ENCODE measurements at places on chromosomes 4 and X.
A peak's percentile ranks its signal among the peaks of the same experiment; 100 is the strongest.

DNA sequence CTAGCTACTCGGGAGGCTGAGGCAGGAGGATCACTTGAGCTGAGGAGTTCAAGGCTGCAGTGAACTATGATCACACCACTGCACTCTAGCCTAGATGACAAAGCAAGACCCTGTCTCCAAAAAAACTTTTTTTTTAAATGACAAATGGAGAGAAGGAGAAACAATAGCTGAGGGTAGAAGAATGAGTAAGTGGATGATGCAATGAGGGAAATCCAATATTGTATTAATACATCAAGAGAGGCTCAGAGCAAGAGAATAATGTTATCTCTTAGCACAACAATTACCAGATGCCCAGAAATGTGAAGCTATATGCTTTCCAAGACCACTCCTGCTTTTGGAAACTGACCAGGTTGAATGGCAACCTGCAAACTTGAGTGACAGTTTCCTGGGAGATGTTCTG is 19.9 kb upstream of the GPR173 start:
- no peak overlapping the region for H3K27ac ChIP-seq
- no peak for DNase-seq
- H3K36me3 ChIP-seq: no peaks in the 10 kb centered on the region
- no peak overlapping the region for H3K4me3 ChIP-seq
- peaks cover 2% of the 10 kb centered on the region for H3K27me3 ChIP-seq

DNA sequence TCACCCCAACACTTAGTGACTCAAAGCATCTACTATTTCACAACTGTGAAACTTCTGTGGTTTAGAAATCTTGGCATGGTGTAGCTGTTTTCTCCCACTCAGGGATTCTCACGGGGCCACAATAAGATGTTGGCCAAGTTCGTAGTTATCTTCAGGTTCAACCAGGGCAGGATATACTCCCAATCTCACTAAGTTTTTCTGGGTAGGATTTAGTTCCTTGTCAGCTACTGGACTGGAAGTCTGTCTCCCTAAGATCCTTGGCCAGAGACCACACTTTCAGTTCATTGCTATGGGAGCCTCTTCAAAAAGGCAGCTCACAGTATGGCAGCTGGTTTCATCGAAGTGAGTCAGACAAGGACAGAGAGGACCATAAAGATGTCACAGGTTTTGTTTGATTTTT is 111.7 kb upstream of the PDHA2 start:
- H3K4me1 ChIP-seq: no peaks in the 10 kb centered on the region

- no peak for DNase-seq
- H3K27me3 ChIP-seq: no peaks in the 10 kb centered on the region
- H3K27ac ChIP-seq: no peak overlapping the region
- no peaks in the 10 kb centered on the region for H3K4me1 ChIP-seq
- no peak overlapping the region for H3K4me3 ChIP-seq
Observed at GRCh38 chr4:85496126-85496849, 21.3 kb downstream of the ARHGAP24 start.

GRCh38 chr4:21962691-21963090 is 14.1 kb upstream of the KCNIP4 start:
- H3K27me3 ChIP-seq: no peaks in the 10 kb centered on the region
- H3K4me1 ChIP-seq: no peaks in the 10 kb centered on the region
- DNase-seq: no peak

DNA sequence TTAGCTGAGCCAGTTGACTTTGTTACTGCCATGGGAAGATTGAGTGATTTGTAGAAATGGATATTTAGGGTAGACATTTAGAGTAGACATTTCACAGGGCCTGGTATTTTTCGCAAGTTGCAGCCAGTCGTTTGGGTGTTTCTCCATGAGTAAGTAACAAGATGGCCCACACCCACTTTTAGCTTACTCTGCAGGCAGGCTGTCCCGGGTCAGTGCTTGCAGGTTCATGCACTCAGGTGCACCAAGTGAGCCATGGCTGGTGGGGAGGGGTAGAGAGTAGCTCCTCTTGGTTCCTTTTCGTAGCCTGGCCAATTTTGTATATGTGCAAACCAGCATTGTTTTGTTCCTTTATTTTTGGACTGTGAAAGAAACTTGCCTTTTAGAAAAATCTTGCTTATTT is 145.6 kb downstream of the POLA1 start:
- no peaks in the 10 kb centered on the region for H3K4me1 ChIP-seq
- DNase-seq: no peak
- no peaks in the 10 kb centered on the region for H3K27me3 ChIP-seq

- no peak overlapping the region for H3K27ac ChIP-seq
- no peaks in the 10 kb centered on the region for H3K36me3 ChIP-seq
- H3K27me3 ChIP-seq: no peaks in the 10 kb centered on the region
- no peak overlapping the region for H3K4me3 ChIP-seq
Observed at GRCh38 chr4:128606173-128606572, 203.3 kb upstream of the JADE1 start.

GRCh38 chr4:104751468-104751867 is 256.8 kb upstream of the CXXC4 start:
- H3K27ac ChIP-seq: no peak overlapping the region
- no peaks in the 10 kb centered on the region for H3K4me1 ChIP-seq
- no peaks in the 10 kb centered on the region for H3K36me3 ChIP-seq
- no peaks in the 10 kb centered on the region for H3K27me3 ChIP-seq
- no peak for DNase-seq

DNA sequence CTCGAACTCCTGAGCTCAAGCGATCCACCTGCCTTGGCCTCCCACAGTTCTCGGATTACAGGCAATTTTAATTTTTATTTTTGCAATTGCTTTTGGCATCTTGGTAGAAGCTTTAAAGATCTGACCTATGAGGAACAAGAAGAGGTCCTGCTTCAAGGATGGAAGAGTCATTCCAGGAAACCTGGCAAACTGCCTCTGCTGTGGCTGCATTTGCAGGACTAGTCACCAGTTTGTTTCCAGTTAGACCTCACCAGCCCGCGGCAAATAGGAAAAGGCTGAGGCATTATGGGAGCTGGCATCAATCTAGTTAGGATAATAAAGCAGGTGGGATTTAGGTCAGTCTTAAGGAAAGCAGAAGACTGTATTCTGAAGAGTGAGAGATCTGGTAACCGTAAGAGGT is 51.9 kb upstream of the LAS1L start:
- peaks cover 12% of the 10 kb centered on the region for H3K4me1 ChIP-seq
- H3K4me3 ChIP-seq: no peak overlapping the region
- H3K27me3 ChIP-seq: no peaks in the 10 kb centered on the region
- no peak overlapping the region for H3K27ac ChIP-seq
- no peaks in the 10 kb centered on the region for H3K36me3 ChIP-seq

GRCh38 chrX:29947225-29947624 is 268.1 kb upstream of the MAGEB2 start:
- H3K27ac ChIP-seq: no peak overlapping the region
- H3K4me3 ChIP-seq: no peak overlapping the region
- no peaks in the 10 kb centered on the region for H3K36me3 ChIP-seq
- no peak for DNase-seq
- no peaks in the 10 kb centered on the region for H3K4me1 ChIP-seq

GRCh38 chrX:3779546-3779945 is 66.1 kb upstream of the PRKX start:
- H3K36me3 ChIP-seq: no peaks in the 10 kb centered on the region
- peaks cover 6% of the 10 kb centered on the region for H3K4me1 ChIP-seq
- H3K4me3 ChIP-seq: no peak overlapping the region
- no peak overlapping the region for H3K27ac ChIP-seq
- no peak for DNase-seq

GRCh38 chr4:86818841-86819240 is 30.3 kb downstream of the SLC10A6 start:
- H3K4me3 ChIP-seq: no peak overlapping the region
- H3K27me3 ChIP-seq: no peaks in the 10 kb centered on the region
- no peak overlapping the region for H3K27ac ChIP-seq
- DNase-seq: no peak

GRCh38 chr4:7759216-7759615 is 180.4 kb downstream of the AFAP1 start:
- peak overlapping the region; percentile 63 for H3K4me3 ChIP-seq
- peaks cover 25% of the 10 kb centered on the region for H3K4me1 ChIP-seq
- no peaks in the 10 kb centered on the region for H3K36me3 ChIP-seq

GRCh38 chr4:5033281-5033841 is 14.1 kb upstream of the CYTL1 start:
- no peak overlapping the region for H3K4me3 ChIP-seq
- H3K4me1 ChIP-seq: peaks cover 14% of the 10 kb centered on the region
- H3K27ac ChIP-seq: peak overlapping the region; percentile 72
- H3K27me3 ChIP-seq: peaks cover 3% of the 10 kb centered on the region

- no peak overlapping the region for H3K27ac ChIP-seq
- peaks cover 2% of the 10 kb centered on the region for H3K4me1 ChIP-seq
- no peak overlapping the region for H3K4me3 ChIP-seq
- H3K36me3 ChIP-seq: no peaks in the 10 kb centered on the region
- no peak for DNase-seq
Observed at GRCh38 chrX:16186380-16187007, 19.2 kb downstream of the MAGEB17 start.

DNA sequence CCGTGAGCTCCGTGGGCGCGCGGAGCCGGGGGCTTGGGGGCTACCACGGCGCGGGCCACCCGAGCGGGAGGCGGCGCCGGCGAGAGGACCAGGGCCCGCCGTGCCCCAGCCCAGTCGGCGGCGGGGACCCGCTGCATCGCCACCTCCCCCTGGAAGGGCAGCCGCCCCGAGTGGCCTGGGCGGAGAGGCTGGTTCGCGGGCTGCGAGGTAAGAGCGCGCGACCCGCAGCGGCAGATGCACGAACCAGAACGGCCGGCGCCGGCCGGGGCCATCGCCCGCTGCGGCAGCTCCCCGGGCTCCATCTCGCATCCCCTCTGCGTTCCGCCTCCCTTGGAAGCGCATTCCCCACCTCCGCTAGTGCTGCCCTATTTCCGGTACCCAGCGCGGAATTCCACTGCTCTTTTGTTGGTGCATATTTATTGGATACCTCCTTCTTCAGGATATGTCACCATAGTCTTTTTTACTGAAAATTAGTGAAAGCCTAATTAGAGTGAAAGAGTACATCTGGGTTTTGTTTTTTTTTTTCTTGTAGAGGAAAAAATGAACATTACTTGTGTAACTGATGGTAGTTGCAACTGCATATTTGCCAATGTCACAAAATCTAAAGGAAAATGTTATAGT is 797 bp downstream of the PKD2 start:
- peak overlapping the region; percentile 83 for H3K27ac ChIP-seq
- H3K36me3 ChIP-seq: peaks cover 8% of the 10 kb centered on the region
- peak overlapping the region; percentile 93 for H3K4me3 ChIP-seq
- H3K27me3 ChIP-seq: peaks cover 12% of the 10 kb centered on the region
- DNase-seq: peak; percentile 26
- peaks cover 44% of the 10 kb centered on the region for H3K4me1 ChIP-seq

DNA sequence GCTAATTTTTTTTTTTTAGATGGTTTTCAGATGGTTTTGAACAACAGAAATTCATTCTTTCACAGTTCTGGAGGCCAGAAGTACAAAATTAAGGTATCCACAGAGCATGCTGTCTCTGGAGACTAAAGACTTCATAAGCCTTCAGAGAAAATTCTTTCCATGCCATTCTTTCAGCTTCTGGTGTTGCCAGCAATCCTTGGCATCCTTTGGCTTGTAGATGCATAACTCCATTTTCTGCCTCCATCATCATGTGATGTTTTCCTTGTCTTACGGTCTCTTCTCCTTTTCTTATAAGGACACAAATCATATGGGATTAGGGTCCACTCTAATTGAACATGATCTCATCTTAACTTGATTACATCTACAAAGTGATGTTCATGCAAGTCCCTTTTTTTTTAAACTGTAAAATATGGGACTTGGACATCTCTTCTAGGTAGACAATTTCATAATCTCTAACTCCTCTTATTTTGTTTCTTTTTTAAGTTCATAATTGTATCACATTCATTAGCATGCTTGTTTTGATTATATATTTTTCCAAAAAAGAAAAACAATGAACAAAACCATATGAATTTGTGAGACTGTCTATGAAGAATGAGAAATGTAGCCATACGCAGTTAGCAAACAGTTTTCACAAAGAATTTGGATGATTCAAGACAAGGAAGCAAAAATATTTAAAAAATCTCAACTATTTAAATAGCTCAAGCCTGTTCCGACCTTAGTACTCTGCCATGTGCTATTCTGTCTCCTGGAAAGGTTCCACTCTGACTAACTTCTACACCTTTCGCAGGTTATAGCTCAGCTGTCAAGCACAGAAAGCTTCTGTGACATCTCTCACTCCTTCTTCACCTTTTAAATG is 53.1 kb upstream of the GIMD1 start:
- H3K27ac ChIP-seq: no peak overlapping the region
- H3K36me3 ChIP-seq: no peaks in the 10 kb centered on the region
- no peak for DNase-seq

GRCh38 chr4:47499700-47500099 is 14.6 kb downstream of the ATP10D start:
- no peaks in the 10 kb centered on the region for H3K27me3 ChIP-seq
- no peak overlapping the region for H3K4me3 ChIP-seq
- no peak overlapping the region for H3K27ac ChIP-seq
- no peak for DNase-seq
- H3K4me1 ChIP-seq: no peaks in the 10 kb centered on the region

DNA sequence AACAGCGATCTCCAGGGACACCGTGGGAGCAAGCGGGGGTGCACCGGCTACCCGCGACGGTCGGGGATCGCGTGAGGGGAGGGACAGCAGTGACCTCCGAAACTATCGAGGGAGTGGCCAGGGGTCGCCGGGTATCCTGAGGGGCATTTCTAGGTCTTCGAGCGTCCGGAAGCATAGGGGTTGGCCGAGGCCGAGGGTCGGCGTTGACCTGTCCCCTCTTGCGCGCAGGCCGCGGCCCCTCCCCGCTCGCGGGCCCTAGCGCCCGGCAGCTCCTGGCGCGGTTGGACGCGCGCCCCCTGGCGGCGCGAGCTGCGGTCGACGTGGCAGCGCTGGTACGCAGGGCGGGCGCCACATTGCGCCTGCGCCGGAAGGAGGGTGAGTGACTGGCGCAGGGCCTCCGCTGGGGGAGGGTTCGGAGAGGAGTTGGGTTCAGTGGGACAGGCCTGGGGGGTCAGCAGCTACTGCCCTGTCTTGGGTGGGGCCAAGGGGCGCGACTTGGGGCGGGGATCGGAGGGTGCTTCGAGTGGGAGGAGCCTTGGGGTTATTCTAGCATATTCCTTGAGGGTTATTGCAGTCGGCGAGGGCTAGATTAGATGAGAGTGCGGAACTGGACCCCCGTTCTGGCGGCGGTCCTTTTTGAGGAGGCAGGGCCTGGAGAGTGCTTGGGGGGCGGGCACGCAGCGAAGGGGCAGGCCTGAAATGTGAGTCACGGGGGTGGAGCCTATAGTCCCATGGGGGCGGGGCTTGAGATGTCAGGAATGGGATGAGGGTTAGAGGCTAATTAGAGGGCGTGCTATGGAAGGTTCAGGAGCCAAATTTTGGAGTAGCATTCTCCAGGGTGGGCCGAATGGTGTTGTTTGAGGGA is 1.2 kb downstream of the MAGIX start:
- no peaks in the 10 kb centered on the region for H3K36me3 ChIP-seq
- H3K27ac ChIP-seq: peak overlapping the region; percentile 94
- H3K4me1 ChIP-seq: peaks cover 33% of the 10 kb centered on the region
- peak; percentile 79 for DNase-seq

- no peaks in the 10 kb centered on the region for H3K27me3 ChIP-seq
- no peak overlapping the region for H3K27ac ChIP-seq
- H3K4me3 ChIP-seq: no peak overlapping the region
- DNase-seq: no peak
- H3K36me3 ChIP-seq: peaks cover 13% of the 10 kb centered on the region
Observed at GRCh38 chr4:123093236-123093635, 170.8 kb upstream of the NUDT6 start.

GRCh38 chr4:5631352-5632065 is 76.8 kb downstream of the EVC2 start:
- H3K27ac ChIP-seq: no peak overlapping the region
- no peaks in the 10 kb centered on the region for H3K27me3 ChIP-seq
- no peak for DNase-seq

GRCh38 chrX:130840345-130840744 is 62.7 kb downstream of the ENOX2 start:
- no peak overlapping the region for H3K27ac ChIP-seq
- H3K4me3 ChIP-seq: no peak overlapping the region
- no peaks in the 10 kb centered on the region for H3K4me1 ChIP-seq
- no peaks in the 10 kb centered on the region for H3K36me3 ChIP-seq
- H3K27me3 ChIP-seq: no peaks in the 10 kb centered on the region
- no peak for DNase-seq

Data from activated CD4-positive, alpha-beta T cell treated with anti-CD3 and anti-CD28 coated beads, Interleukin-2, amount 10 ng/mL, durations not matched to agents 7 days and 5 days (primary cell).